ENCODE measurements at places on chromosomes 12 and 14.

DNA sequence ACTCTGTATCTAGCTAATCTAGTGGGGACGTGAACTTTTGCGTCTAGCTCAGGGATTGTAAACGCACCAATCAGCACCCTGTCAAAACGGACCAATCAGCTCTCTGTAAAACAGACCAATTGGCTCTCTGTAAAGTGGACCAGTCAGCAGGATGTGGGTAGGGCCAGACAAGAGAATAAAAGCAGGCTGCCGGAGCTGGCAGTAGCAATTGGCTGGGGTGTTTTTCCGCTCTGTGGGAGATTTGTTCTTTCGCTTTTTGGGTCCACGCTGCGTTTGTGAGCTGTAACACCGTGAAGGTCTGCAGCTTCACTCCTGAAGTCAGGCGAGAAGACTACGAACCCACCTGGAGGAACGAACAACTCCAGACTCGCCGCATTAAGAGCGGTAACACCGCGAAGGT is 76.5 kb downstream of the SPRING1 start:
- DNase-seq, result no peak

DNA sequence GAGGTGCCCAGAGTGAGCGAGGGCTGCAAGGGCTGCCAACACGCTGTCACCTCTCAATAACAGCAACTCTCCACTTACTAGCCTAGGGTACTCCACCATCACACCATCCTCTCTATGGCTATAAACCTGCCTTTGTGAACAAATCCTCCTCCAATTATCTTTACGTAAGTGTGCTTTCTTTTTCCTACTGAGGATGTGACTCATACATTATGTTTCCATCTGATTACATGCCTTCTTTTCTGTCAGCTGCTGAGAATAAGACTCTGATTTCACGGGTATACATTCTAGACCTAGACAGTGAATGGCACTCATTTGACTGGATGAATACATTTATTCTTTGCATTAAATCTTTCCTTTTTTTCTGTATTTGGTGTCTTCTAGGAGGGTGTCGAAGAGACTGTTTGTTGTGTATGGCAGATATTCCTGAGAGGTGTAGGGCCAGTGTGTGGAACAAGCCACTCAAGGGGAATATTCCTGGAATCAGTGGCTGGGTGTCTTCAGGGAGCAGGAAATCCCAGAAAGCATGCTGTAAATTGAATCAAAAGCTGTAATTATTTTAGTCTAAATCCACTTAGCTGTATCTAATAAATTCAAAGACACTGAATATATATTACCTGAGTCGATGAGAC is 327.3 kb upstream of the TMTC1 start:
- peak; percentile 19 for DNase-seq

GRCh38 chr14:102063109-102063807 is 23.6 kb downstream of the HSP90AA1 start:
- DNase-seq, result peak; percentile 84

DNA sequence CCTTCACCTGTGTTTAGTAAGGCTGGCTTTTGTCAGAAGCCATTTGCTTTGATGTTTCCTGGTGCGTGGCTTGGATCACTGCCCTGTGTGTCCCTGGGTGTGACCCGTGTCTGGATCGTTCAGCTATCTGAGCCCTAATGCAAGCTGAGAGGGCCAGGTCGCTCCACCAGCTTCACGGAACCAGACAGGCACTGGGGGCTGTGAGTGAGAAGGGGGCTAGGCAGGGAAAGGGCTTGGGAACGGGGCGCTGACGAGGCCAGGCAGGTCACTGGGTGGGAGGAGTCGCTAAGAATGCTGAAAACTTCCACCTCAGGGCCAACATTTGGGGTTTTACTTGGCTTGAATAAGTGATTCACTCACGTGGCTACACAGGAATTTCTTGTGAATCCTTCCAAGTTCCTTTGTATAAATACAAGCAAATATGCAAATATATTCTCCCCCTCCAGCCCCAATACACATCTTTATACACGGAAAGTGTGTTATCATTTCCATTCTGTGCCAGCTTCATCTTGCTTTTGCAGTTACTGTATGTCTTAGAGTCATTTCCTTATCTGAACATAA is 24.2 kb upstream of the MMP17 start:
- no peak for DNase-seq

GRCh38 chr14:86299994-86300393 is 770.0 kb downstream of the FLRT2 start:
- no peak for DNase-seq

DNA sequence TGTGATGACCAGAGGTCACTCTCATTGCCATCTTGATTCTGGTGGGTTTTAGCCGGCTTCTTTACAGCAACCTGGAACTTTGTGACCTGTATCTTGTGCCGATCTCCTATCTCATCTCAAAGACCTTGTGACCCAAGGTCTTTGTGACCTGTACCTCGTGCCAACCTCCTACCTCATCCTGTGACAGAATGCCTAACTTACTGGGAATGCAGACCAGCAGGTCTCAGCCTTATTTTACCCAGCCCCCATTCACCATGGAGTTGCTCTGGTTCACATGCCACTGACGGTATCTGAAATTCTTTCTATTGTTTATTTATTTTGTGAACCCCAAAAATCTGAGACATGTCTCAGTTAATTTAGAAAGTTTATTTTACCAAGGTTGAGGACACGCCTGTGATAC is 7.4 kb upstream of the HSPB8 start:
- DNase-seq, result no peak

DNA sequence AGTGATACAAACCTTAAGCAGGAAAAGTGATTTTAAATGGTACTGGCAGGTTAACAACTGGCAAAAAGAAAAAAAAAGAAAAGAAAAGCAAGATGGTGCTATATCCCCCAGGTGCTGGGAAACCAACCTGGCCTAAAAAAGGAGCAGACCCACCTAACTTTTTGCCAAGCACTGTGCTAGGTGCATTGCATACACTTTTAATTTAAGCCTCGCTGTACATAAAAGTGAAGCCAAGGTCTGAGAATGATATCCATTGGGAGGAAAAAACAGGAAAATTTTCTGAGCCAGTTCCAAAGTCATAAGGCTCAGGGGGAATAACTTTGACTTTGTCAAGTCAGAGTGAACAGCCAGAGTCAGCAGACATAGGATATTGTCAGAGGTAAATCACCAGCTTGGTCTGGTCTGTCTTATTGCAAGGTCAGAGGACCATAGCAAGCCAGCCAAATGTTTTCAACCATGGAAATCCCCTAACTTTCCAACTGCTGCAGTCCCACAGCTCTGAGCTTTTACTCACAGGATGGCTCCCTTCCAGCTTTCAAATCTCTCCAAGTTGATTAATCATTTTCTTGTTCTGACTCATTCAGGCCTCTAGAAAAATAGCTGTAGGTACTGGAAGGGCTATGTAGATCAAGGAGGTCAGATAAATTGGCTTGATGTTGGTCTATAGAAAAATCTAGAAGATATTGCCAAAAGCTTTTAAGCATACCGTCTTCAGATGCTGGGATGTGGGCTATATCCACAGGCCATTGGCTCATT is 412.9 kb downstream of the RAD51B start:
- DNase-seq, result peak; percentile 99

DNA sequence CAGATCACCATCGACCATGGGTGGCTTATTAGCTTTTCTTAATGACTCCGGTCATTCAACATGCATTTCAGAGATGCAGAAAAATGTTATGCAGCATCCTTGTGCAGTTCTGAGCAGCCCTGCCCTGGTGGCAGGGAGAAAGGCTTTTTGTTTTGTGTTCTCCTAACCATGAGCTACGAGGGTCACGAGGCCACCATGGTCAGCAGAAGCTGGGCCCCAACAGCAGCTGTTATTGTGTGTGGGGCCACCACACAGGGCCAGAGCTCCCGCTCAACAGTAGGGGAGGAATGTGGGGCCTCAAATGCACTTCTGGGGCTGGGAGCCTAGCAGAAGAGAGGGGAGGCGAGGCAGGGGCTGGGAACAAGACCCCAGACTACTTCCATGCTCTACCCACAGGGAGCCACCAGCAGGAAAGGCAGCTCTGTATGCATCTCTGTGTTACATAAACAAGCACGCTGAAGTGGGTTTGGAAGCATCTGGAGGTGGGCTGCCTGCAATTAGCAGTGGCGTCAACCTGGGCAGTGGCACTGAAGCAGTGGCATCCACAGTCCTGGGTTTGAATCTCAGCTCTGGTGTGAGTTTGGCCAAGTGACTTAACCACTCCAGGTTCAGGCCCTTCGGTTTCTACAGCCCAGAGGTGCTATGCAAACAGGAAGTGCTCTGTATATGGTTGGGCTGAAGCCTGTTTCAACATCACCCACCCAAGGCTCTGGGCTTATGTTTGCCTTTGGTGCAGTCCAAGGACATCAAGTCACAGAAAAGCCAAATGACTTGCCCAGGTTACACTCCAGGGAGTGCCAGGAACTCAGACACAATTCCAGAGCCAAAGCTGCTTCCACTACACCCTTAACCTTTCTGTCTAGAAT is 16.3 kb downstream of the GLTP start:
- DNase-seq, result no peak

GRCh38 chr12:126418400-126418799 is 1353.2 kb downstream of the AACS start:
- DNase-seq, result no peak

- DNase-seq, result no peak
These were observed 156.3 kb upstream of the FOXN3 start for GRCh38 chr14:89573399-89573657.

- no peak for DNase-seq
These were observed 74.3 kb downstream of the ADGRD1 start for GRCh38 chr12:131027876-131028586.

Measured in mammary epithelial cell (primary cell).